Fibroblast of villous mesenchyme (primary cell): ENCODE measurements at places on chromosomes 2 and 18.

GRCh38 chr2:239190361-239190760 lies 210.5 kb downstream of the HDAC4 start:
- no peak for DNase-seq

DNA sequence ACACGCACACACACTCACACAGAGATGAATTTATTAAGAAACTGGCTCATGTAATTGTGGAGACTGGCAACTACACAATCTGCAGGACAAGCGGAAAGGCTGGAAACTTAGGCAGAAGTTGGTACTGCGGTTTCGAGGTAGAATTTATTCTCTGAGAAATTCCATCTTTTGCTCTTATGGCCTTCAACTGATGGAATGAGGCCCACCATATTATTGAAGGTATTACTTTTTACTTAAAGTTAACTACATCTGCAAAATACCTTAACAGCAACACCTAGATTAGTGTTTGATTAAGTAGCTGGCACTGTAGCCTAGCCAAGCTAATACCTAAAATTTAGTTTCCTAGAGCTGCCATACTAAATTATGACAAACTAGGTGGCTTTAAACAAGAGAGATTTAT lies 384.0 kb upstream of the UBE2E3 start:
- no peak for DNase-seq

DNA sequence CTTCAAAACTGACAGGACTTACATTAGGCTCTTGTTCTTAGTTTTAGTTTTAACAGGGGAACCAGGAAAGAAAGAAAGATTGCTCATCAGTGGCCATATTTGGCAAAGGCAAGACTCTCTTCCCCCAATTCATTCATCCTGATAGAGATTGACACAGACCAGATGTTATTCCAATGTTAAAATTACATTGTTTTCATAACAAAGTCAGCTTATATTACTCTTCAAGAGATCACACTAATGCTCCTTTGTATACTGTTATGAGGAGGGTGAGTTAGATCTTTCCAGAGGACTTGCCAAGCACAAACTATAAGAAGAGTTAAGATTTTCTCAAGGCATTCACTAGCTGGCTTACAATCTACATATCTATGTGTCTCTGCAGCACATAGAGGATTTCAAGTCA lies 252.1 kb downstream of the SLC8A1 start:
- DNase-seq: peak; percentile 42

- DNase-seq: no peak
Measured at GRCh38 chr2:58157754-58158153, 83.4 kb downstream of the FANCL start.

DNA sequence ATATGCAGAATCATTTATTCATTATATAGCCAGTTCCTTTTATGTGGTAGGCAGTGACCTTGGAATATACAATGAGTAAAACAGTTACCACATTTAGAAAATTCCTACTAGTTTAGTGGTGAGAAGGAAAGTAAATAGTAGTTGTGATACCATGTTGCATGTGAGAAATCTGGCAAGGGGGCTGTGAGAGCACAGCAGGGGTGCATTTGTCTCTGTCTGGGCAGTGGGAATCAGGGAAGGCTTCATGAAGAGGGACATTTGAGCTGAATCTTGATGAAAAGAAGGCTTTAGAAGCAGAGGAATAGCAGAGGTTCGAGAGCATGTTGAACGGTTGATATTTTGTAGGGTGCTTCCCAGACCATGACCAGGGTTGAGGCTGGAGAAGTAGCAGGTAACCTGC lies 78.7 kb downstream of the RAB3GAP1 start:
- DNase-seq: no peak

DNA sequence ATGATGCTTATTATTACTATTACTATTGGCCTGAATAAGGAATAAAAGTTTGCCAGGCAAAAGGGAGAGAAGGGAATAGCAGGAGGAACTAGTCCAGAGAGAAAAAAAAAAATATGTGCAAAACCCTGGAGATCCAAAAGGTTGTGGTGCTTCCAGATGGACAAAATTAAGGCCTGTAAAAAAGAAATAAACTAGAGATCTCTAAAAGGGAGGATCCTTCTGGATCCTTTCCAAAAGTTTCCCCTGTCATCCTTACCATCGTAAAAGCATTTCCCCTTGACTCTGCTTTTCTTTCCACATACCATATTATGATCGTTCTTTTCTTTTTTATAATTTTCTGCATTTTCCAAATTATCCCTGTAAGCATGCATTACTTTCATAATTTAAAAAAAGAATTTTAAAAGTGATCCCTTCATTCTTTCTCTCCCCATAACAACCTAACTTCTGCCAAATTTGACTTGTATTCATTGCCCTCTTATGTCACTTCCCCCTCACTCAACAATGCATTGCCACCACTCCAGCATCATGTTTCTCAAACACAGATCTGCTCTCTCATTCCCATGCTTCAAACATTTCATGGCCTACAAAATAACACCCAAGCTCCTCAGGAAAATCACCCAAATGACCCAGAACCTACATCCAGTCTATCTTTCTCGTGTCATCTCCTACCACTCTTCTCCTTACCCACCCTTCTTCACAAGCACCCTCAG lies 40.3 kb downstream of the RBMS1 start:
- no peak for DNase-seq

GRCh38 chr18:25896178-25896780 lies 194.1 kb downstream of the SS18 start:
- peak; percentile 47 for DNase-seq

- no peak for DNase-seq
Measured at GRCh38 chr2:76128622-76129021, 417.9 kb upstream of the GCFC2 start.

DNA sequence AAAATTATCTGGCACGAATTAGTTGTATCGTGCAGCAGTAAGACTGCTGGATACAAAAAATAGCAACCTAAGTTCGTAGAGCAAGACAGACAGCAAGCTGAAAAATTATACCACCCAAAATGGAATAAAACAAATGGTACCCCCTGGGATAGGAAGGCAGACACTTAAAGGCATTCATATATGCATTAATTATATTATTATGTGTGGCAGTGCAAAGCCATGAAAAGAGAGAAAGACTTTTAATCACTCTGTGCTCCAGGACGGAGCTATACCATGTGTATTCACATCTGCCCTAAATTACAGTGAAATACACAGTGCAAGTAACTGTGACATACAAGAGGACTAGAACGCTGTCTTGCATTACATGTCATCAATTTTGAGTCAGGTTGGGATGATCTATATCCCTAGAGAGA lies 235.9 kb downstream of the GULP1 start:
- DNase-seq: no peak

- no peak for DNase-seq
Measured at GRCh38 chr2:42309366-42309765, 51.7 kb downstream of the COX7A2L start.

GRCh38 chr2:29130295-29130694 lies 15.1 kb downstream of the CLIP4 start:
- DNase-seq: peak; percentile 82

DNA sequence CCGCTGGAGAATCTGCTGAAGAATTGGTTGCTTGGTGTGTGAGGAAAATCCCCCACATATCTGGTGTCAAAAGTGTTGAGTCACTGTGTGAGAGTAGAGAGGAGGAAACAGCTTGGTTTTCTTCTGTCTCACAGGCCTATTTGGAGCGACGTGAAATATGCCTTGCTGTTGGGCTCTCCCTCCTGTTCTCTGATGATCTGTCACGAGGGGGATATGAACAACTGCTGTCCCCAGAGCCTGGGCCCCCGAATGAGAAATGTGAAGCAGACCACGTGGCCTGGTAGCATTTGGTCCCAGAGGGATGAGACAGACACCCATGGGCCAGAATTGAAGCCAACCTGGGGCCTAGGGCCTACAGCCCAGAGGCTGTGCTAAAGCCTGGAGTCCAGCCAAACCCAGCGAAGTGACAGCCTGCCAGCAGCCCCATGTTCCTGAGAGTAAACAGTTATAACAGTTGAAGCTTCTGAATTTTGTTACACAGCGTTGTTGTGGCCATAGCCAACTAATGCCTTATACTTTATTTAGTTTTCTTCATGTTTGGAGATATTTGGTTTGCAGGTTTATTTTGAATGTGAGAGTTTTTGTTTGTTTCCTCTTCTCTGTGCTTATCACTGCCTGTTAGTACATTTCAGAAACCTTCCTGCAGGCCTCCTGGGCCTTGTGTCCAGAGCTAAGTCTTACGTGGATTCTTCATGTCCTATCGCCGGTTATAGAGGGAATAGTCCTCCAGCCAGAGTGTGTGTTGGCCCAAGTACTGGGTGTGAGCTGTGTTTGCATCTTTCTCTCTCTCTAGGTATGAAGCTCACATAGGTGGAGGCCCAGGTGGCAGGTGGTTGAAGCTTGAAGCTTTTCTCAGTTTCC lies 18.7 kb upstream of the COLEC12 start:
- DNase-seq: peak; percentile 59

GRCh38 chr2:196176142-196176738 lies 4.9 kb upstream of the STK17B start:
- DNase-seq: no peak

GRCh38 chr2:100208141-100208770 lies 65.9 kb upstream of the AFF3 start:
- peak; percentile 25 for DNase-seq

DNA sequence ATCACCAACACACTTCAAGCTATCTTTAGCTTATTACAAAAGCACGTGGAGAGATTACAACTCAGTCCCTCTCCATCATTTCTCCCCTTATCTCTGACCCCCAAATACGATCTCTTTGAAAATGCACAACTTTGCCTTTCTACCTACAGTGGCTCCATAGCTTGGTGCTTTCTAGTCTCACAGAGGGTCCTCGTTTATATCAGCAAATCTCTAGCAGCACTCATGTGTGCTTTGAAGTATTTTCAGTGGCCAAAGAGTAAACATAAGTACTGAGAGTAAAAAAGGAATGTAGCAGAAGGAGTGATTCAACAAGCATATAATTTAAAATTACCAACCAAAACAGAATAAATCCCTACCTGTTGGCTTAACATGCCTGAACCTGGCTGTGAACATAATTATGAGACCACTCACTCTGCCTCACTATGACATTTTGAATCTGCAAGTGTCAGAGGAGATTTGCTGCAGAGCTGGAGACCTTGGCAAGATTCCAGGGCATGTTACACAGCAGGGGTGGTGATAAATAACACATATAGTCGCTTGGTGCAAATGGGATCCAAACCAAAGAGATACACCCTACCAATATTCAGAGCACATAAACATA lies 54.6 kb downstream of the LAMA3 start:
- DNase-seq: no peak

DNA sequence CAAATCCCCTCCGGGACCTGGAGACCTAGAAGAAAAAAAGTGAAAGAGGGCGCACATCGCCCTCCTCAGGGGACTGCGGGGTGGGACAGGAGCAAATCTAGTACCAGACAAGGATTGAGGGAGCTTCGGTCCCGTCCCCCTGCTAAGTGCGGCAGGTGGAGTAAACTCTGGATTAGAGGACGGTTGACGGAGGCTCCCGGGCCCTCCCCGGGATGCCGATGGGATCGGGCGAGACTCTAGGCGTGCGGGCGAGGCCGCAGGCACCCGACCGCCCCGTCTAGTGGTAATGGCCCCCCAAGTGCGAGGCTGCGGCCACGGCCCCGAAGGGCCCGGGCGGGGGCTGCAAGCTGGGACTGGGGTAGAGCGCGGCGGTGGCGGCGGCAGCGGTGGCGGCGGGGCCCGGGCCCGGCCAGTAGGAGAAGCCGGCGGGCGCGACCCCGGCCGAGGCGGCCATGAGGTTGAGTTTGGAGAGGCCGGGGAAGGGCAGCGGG lies 3.5 kb downstream of the FEV start:
- no peak for DNase-seq

DNA sequence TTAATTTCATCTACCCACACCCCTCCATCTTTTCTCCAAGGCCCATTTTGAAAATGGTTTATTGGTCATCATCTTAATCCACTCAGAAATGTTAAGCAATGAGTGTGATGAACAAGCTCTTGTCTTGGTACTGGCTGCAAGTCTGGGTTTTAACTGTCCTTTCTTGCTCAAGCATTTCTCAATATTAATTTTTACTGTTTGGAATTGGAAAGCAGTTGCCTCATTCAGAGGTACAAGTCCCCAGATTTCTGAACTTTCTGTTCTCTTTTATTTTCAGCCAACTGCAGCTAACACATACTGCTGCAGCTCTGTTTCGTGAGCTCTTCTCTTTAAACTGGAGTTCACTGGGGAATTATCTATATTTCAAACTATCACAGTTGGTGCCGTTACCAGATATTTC lies 99.4 kb upstream of the TEX51 start:
- DNase-seq: no peak

- no peak for DNase-seq
Measured at GRCh38 chr2:231238689-231239088, 40.3 kb downstream of the ARMC9 start.

DNA sequence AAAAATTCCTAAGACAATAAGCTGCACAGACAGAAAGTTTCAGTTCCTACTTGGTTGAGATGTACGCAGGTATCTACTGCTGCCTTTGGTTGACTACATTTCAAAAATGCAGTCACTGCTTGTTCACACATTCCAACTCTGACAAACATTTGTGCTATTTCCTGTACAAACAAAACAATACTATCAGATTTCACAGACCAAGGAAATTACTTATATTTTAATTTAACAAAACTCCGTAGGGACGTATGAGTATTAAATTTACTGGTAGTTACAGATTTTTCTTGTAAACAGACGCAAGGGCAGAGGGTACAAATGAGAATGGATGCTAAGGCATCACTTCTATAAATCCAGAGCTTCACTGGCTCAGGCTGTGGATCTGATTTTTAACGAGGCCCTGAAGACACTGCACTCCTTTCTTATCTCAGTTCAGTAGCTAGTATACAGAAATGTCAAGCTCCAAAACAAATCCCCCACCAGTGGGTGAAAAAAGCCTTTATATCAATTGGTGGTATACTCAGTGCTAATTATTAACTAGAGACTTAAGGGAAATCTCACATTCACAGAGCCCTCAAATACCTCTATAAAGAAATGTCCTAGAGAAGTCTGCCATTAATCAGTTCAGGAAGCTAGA lies 31.7 kb upstream of the TTC32 start:
- peak; percentile 47 for DNase-seq

DNA sequence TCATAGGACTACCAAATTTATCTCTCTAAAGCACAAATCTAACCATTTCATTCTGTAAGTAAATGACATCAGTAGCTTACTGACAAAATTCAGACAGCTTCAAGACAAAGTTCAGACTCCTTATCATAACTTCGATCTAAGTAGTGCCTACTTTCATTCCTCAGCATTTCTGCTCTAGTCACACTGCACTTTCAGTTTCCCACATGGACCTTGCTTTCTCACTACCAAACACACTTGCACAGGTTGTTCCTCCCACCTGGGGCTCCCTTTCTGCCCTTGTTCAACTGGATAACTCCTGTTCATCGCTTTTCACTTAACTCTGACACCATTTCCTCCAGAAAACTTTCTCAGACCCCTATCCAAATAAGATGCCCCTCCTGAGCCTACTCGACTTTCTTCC lies 22.1 kb upstream of the CCDC150 start:
- DNase-seq: no peak

DNA sequence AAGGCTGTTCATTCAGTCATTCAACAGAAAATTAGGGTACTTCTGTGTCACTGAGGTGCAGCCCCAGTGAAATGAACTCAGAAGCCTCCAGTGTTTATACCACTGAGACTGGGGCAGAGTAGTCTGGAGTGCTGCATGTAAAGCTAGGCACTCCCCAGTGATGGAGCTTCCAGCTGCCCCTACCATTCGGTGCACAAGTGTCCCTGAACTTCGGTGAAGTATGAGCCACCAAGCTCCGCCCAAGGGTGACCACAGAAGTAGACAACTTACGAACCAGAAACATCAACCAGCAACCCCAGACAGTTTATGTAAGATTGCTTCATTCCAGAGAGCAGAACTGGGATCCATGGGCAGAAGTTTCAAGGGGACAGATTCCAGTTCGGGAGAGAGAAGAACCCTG lies 70.6 kb upstream of the FOSL2 start:
- no peak for DNase-seq
